ENCODE measurements at places on chromosomes 5 and 9.

DNA sequence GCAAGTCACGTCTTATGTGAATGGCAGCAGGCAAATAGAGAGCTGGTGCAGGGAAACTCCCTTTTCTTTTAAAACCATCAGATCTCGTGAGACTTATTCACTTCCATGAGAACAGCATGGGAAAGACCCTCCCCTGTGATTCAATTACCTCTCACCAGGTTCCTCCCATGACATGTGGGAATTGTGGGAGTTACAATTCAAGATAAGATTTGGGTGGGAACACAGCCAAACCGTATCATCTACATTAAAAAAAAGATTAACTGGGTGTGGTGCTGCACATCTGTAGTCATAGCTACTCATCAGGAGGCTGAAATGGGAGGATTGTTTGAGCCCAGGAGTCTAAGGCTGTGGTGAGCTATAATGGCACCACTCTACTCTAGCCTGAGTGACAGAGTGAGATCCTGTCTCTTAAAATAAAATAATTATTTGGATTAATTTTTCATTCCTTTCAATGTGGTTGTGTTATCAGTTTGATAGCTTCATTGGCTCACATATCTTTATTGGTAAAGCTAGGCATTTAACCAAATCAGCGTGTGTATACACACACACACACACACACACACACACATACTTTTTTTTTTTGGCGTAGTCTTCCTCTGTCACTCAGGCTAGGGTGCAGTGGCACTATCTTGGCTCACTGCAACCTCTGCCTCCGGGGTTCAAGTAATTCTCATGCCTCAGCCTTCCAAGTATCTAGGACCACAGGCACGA lies 21.8 kb downstream of the DENND4C start:
- no peak for DNase-seq

DNA sequence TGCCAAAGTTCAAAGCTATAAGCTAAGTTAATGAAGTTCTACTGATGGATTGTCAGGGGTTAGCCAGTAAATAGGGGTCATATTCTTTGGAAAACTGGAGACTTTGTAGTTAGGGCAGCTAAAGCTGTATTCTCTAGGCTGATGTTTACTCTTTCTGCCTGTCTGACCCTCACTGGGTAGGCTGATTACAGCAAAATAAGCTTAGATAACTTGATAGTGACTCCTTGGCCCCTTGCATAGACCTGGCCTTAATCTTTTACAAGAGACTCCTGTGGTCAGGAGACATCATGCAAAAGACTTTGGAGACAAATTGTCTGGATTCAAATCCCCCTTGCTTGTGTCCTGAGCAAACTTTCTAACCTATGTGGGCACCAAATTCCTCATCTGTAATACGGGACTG lies 314.4 kb upstream of the MSX2 start:
- no peak for DNase-seq

DNA sequence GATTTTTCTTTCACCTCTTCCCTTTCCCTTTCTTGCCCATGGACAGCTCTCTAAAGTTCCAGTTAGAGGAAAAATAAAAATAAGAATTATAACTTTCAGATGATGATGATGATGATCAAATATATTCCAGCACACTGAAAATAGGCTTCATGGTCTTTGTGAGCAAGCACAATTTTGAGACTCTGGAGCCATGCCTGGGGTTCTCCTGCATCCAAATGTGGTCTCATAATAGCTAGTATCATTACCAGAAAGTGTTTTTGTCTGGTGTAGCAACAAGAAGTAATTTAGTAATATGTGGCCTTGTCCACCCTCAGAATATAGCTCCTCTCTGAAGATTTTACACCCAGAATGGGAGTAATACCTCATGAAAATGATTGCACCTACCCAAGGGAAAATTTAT lies 150.4 kb downstream of the SNCAIP start:
- no peak for DNase-seq

- DNase-seq: no peak
Observed at GRCh38 chr5:72470826-72471225, 36.4 kb downstream of the ZNF366 start.

GRCh38 chr5:135315386-135315785 lies 83.6 kb downstream of the MACROH2A1 start:
- no peak for DNase-seq

DNA sequence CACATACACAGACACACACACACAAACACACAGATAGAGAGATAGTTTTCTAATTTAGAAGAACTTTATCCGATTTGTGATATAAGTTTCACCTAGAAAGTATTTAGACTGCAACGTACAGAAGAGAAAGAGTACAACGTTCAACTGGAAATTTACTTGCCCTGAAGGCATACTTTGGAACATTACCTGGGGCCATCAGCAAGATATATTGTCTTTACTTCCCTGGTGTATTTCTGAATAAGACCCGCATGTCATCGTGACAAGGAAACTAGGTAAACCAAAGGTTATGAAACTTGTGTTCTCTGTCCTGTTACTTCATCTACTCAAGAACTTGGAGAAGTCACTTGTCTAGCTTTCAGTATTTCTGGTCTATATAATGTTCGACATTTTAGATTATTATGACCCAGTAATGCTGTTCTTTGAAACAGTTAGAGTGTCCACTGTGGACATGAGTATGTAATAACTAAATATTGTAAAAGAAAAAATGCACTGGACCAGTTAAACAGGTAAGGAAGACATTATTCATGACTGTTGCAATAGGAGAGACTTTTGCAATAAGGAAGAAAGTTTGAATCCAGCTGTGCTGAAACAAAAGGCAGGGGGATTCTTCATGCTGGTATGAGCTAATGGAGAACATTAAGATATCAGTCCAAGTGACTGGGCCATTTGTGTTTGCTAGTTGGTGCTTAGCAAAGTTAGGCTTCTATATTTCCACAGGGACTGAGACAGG lies 1791.1 kb downstream of the MAT2B start:
- DNase-seq: no peak

GRCh38 chr9:127987103-127987614 lies 6.4 kb upstream of the EEIG1 start:
- DNase-seq: no peak

- DNase-seq: no peak
Observed at GRCh38 chr5:6753851-6754250, 40.6 kb downstream of the TENT4A start.

DNA sequence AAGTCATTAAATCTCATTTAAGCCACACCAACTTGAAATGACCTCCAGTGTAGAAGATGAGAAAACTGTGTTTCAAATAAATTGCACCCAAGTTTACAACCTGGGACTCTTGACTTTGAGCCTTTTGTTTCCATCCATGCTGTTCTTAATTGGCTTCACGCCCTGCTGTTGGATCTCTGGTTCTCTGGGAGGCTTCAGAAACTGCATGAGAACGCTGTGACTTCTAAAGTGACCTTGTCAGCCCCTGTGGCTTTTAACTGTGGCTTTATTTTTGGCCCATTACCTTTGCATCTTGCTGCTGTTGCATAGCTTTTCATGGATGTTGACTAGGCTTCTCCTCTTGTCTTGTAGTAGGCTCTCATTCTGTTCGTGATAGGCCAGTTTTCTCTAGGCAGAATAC lies 29.3 kb downstream of the TNFAIP8 start:
- DNase-seq: no peak

DNA sequence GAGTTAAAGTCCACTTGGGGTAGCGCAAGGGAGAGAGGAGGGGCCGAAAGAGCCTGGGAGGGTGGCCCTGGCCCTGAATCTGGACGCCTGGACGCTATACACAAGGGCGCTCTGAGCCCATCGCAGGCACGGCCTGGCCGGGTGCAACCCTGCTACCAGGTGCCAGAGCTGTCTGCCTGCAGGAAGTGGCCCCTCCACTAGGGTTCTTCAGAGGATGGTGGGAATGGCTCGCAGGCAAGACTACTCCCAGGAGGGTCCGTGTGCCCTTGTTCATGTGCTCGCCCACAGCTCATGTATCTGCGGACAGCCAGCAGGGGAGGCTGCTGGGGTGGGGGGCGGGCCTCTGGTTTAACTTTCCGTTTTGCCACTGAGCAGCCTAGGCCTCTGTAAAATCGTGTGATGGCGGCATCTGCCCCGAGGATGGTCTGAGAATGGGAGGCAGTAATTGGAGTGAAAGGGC lies 1.4 kb upstream of the NKD2 start:
- no peak for DNase-seq

- no peak for DNase-seq
Observed at GRCh38 chr9:35158501-35159280, 3.1 kb upstream of the UNC13B start.

GRCh38 chr5:34822956-34823715 lies 15.8 kb upstream of the TTC23L start:
- DNase-seq: no peak

DNA sequence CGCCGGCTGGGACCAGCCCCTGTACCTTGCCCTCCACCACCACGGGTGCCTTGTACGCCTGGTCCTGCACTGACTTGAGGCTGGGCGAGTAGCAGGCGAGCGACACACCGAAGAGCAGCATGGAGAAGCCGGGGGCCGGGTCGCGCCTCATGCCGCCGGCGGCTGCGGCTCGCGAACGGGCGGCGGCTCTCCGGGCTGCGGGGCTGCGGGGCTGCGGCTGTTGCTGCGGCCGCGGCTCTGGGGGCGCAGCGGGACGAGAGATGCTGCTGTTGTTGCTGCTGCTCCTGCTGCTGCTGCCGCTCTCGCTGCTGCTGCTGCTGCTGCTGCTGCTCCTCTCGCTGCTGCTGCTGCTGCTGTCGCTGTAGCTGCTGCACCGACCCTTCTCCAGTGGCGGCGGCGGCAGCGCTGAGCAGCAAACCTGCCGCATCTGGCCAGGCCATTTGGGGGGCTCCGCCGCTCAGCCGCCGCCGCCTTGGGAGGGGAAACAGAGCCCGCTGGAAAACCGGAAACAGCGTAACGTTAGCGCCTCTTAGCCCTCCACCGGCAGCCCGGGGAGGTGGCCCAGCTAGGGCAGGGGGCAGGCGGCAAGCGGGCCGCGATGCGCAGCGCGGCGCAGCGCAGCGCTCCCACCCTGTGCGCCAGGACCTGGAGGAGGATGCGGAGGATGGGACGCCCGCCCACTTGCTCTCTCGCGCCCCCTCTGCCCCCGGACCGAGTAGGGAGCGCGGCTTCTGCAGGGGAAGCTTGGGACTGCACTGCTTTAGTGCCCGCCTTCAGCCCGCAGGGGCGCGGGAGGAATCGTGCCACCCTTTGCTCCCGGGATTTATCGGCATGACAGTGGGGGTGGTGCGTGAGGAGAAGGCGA lies at the start of gene NRG2:
Gene NRG2, minus strand, starts transcription at position 657 of the 865 bp plus-strand sequence.
- peak; percentile 25 for DNase-seq

DNA sequence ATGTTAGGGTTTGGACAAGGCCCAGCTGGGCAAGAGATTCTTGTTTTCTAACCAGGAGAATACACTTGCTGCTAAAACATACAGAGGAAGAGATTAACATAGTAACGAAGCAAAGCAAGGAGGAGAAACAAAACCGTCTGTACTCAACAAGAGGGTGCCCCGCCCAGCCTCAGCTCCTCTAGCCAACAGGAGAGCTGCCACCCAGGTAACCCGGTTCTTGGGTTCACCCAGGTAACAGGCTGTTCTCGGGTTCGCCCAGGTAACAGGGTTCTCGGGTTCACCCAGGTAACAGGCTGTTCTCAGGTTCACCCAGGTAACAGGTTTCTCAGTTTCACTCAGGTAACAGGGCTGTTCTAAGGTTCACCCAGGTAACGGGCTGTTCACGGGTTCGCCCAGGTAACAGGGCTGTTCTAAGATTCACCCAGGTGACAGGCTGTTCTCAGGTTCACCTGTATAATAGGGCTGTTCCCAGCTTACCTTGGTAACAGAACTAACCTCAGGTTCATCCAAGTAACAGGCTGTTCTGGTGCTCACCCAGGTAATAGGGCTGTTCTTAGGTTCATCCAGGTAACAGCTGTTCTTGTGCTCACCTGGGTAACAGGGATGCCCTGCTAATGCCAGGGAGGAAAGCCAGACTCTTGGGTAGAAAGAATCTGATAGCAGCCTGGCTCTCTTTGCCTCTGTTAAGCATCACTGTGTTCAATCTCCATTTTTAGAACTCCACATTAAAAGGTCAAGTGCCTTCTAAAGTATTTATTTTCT lies 271.6 kb downstream of the SYK start:
- no peak for DNase-seq

- DNase-seq: no peak
Observed at GRCh38 chr5:133849116-133849515, 119.3 kb downstream of the C5orf15 start.
